ENCODE measurements at places on chromosomes 5 and 9.

GRCh38 chr5:21649969-21650368 is 1203.2 kb downstream of the CDH12 start:
- H3K4me1 ChIP-seq, result no peaks in the 10 kb centered on the region
- H3K27me3 ChIP-seq, result no peaks in the 10 kb centered on the region
- no peaks in the 10 kb centered on the region for H3K36me3 ChIP-seq
- DNase-seq, result no peak

DNA sequence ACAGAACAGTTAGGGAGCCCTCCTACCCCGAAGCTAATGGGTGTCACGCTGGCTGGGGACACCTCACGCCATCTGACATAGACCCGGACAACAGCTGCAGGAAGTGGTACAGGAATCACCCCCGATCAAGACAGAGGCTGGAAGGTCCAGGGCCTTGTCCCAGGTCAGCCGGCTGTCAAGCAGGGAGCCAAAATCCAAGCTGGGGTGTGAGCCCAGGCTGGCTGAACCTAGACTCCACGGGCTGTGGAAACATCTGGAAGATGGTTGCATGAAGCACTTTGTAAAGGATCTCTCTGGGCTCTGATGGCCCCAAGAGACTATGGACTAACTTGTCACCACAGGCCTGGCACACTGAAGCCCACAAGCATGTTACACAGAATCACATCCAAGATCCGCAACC is 68.9 kb upstream of the STXBP1 start:
- DNase-seq, result no peak
- no peaks in the 10 kb centered on the region for H3K36me3 ChIP-seq
- no peaks in the 10 kb centered on the region for H3K27me3 ChIP-seq
- H3K27ac ChIP-seq, result no peak overlapping the region
- H3K4me3 ChIP-seq, result no peak overlapping the region
- no peaks in the 10 kb centered on the region for H3K4me1 ChIP-seq

DNA sequence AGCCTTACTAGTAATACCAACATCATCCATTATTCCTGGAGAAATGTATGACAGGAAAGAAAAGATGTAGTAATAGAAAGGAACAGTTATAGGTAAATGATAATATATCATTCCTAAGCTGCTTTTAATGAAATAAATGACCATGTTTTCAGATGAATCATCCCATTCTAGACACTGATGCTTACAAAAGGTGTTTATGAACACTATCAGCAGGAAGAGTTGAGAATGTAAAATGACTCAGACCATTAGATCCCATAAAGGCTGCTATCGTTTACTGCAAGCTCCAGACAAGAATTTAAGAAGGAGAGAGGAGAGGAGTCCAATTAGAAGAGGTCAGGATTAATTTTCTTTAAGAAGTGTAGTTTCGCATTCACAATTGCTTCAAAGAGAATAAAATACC is 1033.5 kb downstream of the EFNA5 start:
- H3K4me1 ChIP-seq, result no peaks in the 10 kb centered on the region
- H3K27me3 ChIP-seq, result no peaks in the 10 kb centered on the region
- no peak overlapping the region for H3K4me3 ChIP-seq
- DNase-seq, result no peak
- no peaks in the 10 kb centered on the region for H3K36me3 ChIP-seq
- H3K27ac ChIP-seq, result no peak overlapping the region

DNA sequence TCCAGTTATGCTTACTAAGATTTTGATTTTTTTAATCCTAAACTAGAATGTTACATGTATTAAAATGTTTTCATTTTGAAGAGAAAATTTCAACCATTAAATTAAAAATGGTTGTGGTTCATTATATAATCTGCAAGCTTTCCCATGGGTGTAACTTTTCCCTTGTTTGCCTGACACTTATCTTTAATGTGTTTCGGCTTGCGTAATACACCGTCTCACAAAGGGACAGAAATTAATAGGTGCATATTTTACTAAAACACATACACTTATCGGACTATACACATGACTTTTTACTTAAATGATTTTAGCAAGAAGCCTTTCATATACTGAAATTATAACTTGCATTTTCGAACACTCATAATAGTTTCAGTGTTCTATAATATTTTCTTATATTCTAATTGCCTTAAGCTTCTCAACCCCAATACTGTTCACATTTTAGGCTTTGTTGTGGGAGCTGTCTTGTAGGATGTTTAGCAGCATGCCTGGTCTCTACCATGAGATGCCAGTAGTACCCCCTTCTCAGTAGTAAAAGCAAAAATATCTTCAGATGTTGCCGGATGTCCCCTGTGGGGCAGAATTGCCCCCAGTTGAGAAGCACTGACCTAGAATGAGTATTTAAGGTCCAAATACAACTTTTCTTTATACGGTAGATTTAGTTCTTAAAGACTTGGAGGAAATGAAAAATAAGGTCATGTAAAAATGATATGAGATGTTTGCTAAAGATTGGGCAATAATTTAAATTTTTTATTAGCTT is 28.6 kb downstream of the UGCG start:
- no peaks in the 10 kb centered on the region for H3K36me3 ChIP-seq
- no peak overlapping the region for H3K27ac ChIP-seq
- H3K4me1 ChIP-seq, result peaks cover 26% of the 10 kb centered on the region
- DNase-seq, result no peak
- H3K4me3 ChIP-seq, result no peak overlapping the region
